Anterior cingulate cortex (tissue), 58 donors: ENCODE measurements at places on chromosomes 7 and 10.
A peak's percentile ranks its signal among the peaks of the same experiment; 100 is the strongest.

GRCh38 chr7:119556436-119556835 lies 716.5 kb upstream of the KCND2 start:
- no peak for DNase-seq

DNA sequence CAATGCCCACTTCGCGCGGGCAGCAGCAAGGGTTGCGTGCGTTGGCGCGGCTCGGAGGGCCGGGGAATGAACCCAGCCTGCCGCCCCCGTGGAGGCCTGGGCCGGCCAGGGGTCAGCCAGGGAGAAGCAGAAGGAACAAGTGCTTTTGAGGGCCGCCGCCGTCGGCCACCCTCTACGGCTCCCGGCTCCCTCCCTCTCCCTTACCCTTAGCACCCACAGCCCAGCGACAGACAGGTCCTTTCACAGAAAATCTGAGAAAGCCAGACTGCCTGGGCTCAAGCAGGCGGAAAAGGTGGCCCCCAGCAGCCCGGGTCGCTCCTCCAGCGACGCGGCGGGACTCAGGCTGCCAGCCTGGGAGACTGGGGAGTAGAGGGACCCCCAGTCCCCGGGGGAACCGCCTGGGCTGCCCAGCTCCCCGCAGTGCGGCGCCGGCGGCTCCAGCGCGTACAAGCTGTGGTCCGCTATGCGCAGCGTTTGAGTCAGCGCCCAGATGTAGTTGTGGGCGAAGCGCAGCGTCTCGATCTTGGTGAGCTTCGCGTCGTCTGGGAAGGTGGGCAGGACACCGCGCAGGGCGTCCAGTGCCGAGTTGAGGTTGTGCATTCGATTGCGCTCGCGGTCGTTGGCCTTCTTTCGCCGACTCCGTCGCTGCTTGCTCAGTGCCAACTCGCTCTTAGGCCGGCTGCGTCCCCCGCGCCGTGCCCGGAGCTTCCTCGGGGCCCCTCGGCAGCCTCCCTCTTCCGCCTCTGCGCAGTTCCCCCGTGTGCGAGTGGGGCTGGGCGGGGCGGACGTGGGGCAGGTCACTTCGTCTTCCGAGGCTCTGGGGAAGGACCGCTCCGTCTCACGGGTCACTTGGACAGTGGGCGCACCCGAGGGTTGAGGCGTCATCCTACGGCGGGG lies 815 bp downstream of the NEUROG3 start:
- no peak for DNase-seq

GRCh38 chr10:6841761-6842160 lies 261.7 kb upstream of the PRKCQ start:
- no peak for DNase-seq

DNA sequence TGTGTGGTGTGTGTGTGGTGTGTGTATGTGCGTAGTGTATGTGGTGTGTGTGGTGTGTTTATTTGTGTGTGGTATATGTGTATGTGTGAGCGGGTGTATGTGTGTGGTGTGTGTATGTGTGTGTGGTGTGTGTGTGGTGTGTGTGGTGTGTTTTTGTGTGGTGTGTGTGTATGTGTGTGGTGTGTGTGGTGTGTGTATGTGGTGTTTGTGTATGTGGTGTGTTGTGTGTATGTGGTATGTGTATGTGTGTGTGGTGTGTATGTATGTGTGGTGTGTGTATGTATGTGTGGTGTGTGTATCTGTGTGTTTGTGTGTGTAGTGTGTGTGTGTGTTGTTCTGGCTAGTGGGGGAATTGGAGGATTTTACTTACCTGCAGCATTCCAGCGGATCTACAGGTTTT lies 427.4 kb downstream of the PAXIP1 start:
- no peak for DNase-seq

GRCh38 chr10:32489901-32490300 lies 44.0 kb downstream of the CCDC7 start:
- DNase-seq: no peak

DNA sequence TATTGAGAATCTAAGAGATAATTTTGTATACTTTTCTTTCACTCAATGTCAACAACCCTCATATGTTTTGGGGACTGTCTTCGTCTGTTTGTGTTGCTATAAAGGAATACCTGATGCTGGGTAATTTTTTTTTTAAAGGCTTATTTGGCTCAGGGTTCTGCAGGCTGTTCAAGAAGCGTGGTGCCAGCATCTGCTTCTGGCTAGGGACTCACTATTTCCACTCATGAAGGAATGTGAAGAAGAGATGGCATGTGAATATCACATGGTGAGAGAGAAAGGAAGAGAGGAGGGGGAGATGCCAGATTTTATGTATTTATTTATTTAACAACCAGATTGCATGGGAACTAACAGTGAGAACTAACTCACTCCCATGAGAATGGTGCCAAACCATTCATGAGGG lies 827.4 kb upstream of the PHF14 start:
- DNase-seq: no peak

DNA sequence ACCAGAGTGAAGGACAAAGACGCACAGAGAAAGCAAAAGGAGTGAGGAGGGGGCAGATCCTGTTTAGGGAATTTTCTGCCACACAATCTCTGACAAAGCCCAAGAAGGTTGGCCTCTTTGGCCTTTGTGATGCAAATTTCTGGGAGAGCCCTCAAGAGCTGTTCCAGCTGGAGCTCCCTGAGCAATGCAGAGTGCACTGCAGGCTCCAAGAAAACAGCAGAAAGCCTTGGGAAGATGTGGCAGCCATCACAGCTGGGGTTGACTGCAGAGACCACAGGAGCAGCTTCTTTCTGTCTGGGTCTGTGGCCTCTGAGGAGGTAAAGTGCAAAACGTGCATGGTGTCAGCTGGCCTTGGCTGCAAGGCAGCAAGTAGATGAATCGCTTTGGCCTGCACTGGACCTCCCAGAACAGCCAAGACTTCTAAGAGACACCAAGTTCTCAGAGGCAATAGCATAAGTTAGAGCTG lies 200.2 kb downstream of the ELMO1 start:
- no peak for DNase-seq

GRCh38 chr10:96740579-96741281 lies 20.4 kb upstream of the PIK3AP1 start:
- peak; percentile 37 for DNase-seq

DNA sequence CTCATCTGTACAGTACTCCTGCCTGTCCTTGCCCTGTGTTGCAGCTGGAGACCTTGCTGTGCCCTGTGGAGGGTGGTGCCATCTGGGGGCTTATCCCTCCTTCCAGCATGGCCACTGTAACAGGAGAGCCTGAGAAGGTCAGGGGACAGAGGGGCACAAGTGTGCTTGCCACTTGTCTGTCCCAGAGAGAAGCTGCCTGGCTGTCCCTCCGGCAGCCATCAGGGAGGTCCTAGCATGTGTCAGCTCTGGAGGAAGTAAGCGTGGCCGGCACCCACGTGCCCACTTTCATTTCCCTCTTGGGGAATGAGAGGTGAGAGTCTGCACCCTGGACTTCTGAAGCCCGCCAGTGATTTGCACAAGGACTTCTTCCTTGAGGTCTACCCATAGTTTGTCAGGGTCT lies 97.0 kb upstream of the PPIF start:
- DNase-seq: peak; percentile 47

GRCh38 chr7:28408105-28408959 lies 4.0 kb upstream of the CREB5 start:
- no peak for DNase-seq

DNA sequence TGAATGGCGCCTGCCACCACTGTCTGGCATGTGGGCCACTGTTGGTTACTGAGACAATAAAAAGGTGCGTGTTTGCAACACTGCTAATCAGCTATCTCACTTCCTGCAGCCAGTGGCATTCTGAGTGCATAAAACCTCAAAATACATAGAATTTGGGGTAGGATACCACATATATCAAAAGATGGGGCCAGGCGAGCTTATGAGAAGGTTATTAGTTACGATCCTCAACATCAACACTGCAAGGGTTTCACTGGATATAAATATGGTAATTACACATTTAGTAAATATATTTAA lies 200.2 kb downstream of the WDR37 start:
- no peak for DNase-seq

DNA sequence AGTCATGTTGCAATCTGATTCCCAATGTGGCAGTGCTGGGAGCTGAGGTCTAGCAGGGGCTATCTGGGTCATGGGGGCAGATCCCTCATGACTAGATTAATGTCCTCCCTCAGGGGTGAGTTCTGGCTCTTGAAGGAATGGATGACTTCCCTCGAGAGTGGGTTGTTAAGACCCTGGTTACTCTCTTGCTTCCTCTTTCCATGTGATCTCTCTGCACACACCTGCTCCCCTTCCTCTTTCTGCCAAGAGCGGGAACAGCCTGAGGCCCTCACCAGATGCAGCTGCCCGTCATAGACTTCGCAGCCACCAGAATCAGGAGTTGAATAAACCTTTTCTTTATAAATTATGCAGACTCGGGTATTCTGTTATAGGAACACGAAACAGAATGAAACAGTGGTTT lies 37.8 kb downstream of the SFMBT2 start:
- DNase-seq: no peak

DNA sequence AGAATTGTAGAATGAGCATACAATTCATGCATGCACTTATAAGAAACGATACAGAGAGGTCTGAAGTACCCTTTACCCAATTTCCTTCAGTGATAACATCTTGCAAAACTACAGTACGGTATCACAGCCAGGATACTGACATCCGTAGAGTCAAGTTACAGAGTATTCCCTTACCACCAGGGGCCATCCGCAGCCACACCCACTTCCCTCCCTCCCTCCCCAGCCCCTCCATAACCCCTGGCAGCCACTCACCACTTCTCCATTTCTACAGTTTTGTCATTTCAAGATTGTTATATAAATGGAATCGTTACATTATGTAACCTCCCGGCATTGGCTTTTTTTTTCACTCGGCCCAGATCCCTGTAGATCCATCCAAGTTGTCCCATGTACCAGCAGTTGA lies 113.6 kb upstream of the RET start:
- no peak for DNase-seq

- DNase-seq: peak; percentile 70
Measured at GRCh38 chr10:133088956-133089800, 1.5 kb downstream of the ADGRA1 start.

- DNase-seq: no peak
Measured at GRCh38 chr7:147653456-147653855, 937.1 kb upstream of the C7orf33 start.

DNA sequence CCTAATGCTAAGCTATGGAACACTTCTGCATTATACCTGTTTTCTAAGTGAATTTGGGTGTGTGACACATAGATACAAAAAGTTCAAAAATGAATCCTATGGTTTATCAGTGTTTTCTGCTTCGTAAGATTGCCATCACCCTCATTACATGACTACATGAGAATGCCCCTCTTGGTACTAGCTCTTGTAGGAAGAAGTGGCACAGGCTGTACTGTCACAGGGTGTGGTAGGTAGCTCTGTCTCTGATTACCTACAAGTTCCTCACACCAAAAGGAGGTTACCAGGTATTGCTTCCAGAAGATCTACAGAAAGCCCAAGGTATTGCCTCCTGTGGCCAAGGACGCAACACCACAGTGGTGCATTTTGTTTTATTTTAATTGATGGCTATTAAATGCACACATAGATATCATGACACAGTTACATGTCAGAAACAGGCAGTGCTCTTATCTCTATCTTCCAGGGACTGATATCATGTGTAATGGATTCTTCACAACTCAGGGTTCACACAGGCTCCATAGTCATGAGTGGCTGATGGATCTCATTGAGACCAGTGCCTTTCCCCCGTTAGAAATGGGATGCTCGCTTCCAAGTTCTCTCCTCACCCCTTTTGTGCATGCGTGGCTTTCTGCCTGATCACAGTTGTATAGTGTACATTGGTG lies 6.6 kb downstream of the OPTN start:
- no peak for DNase-seq

GRCh38 chr7:21454182-21454581 lies 26.3 kb downstream of the SP4 start:
- no peak for DNase-seq

DNA sequence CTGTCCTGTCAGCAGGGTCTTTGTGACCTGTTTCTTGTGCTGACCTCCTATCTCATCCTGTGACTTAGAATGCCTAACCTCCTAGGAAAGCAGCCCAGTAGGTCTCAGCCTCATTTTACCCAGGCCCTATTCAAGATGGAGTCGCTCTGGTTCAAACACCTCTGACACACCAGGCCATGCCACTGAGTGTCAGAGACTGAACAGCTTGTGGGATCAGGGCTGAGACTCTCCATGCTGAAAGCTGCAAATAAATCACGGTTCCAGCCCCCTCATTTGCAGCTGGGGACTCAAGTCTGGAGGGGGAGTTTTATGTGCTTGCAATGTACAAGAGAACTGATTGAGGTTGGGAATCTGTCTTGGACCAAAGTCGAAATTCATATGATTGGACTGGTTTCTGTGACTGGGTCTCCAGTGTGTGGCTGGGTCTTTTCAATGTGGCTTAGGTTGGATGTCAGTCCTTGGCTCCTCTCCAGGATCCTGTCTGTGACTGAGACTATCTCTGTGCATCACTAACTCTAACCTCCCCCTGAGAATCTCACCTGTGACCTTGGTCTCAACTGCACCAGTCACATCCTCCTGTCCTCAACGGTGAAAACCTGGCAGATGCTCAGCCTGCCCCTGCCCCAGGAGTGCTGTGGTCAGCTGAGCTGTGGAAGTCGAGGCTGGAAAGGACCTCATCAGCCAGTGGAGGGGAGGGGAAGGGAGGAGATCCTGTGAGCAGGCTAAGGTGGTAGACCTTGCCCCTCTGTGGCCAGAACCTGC lies 11.7 kb downstream of the PRF1 start:
- DNase-seq: no peak

DNA sequence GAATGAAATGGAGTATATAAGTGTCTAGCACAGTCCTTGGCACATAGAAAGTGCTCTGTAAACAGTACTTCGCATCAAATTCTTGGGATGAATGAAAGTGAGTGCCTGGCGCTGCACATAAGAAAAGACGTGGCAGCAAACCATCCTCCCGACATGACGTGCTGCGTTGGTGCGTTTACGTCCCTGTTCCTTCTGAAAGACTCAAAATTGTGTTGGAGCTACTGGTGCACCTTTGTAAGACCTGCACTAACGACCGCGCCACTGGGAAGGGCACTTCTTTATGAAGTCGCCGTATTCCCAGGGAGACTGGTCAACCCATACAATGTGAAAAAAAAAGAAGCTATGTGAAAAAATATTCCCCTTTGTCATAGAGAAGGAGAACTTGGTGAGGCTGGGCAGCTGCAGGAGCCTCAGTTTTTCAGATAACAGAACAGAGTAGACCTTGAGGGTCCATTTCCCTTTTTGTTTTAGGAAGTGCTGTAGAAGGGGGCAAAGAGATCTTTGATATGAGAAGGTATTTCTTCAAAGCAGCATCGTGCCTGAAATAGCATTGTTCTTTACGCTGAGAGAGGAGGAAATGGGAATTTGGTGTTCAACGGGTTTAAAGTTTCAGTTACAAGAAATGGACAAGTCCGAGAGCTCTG lies 91.7 kb downstream of the PTPRE start:
- peak; percentile 7 for DNase-seq

GRCh38 chr10:43082087-43082486 lies 5.2 kb downstream of the RET start:
- no peak for DNase-seq

GRCh38 chr10:3273966-3274365 lies 101.4 kb upstream of the PITRM1 start:
- DNase-seq: no peak

DNA sequence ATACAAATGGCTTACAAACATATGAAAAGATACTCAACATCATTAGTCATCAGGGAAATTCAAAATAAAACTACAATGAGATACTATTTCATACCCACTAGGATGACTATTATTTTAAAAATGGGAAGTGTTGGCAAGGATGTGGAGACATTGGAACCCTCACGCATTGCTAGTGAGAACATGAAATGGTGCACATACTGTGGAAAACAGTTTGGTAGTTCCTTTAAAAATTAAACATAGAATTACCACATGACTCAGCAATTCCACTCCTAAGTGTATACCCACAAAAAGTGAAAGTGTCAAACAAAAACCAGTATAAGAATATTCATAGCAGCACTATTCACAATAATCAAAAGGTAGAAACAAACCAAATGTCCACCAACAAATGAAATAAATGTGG lies 48.5 kb upstream of the SHTN1 start:
- DNase-seq: no peak

GRCh38 chr7:71281261-71281660 lies 149.3 kb downstream of the GALNT17 start:
- DNase-seq: no peak
